ENCODE measurements at places on chromosomes 2 and 18. TPM values are rescaled to one million over a fixed set of nuclear protein-coding genes. Genes with fewer than 3 reads are reported as not detected.

DNA sequence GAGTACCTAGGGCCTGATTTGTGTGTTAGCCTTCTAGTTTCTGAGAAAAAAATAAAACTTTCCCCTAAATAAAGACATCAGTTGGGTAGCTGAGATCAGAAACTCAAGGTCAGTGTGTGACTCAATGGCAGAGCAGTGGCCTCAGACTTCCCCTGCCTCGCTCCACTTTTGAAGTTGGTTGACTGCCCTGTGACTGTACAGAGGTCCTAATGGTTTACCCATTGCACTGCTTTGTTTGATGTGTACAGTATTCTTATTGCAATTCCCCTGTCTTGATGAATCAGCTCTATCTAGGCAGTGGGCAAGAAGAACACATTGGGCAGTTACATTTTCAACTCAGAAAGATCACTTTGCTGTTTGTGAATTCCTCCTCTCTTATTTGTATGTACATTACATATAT, 315.7 kb downstream of the KCNS3 start:
- DNase-seq: no peak

Gene CCDC74B
- total RNA-seq: not detected

Gene ANKRD36B
- 2.2 TPM for total RNA-seq

- DNase-seq: no peak
Observed at GRCh38 chr2:188319838-188320237, 28.2 kb downstream of the GULP1 start.

Gene CGREF1
- 5.5 TPM for total RNA-seq

GRCh38 chr2:3208591-3208990, 169.0 kb downstream of the EIPR1 start:
- peak; percentile 34 for DNase-seq

DNA sequence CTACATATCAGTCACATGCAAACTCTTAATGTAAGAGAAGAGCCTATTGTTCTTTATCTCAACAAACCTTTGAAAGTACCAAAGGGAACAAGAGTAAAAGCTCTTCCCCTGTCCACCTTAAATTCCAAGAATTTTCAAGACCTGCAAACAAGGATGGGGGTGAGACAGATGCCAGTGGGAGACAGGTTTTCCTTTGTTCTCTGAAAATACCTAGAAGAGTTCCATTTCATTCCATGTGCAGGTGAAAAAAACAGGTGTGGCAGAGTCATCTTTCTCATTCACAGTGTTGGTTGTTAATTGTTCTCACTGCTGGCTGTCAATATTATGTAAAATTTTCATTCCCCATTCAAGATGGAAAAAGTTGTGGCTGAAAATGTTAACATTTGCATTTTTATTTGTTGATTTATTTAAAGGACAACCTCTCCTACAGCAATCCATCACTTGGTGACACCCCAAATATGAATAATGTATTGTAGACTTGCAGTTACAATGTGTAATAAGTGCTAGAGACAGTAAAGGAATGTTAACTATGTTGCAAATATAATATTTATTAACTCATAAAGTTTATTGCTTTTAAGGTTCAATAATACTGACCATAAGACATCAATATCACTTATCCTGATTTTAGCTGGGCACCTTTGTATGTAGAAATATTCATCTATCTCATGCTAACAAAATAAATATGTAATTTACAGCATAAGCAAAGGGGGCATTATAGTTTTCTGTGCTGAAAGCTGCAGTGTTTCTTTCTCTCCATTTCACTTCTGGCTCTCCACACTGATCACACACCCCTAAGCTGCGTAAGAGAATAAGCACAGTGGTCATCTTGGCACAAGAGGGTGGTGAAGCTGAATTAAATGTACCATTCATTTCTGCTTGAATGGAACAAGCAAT, 347.0 kb downstream of the KIAA1328 start:
- DNase-seq: no peak

- DNase-seq: no peak
Observed at GRCh38 chr18:33052886-33053285, 280.1 kb upstream of the KLHL14 start.

DNA sequence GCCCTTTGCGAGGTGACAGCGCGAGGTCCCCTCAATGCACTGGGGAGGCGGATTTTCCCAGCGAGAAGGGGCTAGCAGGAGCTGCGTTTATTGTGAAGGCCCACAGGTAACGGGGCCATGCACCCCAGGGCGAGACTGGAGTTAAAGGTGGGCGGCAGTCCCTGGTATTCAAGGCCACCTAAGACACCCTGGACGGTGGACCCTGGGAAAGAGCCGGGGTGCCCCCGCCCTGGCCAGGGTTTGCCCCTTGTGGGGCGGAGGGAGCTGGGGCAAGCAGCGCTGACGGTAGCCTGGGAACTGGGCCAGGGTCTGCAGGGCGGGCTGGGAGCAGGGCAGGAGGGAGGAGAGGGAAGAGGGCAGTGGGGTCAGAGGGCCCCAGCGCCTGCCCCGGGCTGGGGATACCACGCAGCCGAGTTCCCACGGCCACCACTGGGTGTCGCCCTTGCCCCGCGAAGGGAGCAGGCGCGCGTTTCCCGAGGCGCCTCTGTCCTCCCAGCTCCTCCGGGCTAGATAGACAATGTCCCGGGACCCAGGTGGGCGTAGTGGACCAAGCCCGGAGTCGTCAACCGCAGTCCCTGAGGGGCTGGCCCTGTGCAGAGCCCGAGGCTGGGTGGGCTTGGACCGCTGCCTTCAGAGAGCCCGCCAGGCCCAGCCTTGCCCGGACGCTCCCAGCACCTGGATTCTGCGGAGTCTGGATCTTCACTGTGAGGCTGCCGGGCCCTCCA, 80.2 kb downstream of the SMAD4 start:
- peak; percentile 70 for DNase-seq

GRCh38 chr2:189521699-189522434, 58.7 kb downstream of the SLC40A1 start:
- DNase-seq: no peak

DNA sequence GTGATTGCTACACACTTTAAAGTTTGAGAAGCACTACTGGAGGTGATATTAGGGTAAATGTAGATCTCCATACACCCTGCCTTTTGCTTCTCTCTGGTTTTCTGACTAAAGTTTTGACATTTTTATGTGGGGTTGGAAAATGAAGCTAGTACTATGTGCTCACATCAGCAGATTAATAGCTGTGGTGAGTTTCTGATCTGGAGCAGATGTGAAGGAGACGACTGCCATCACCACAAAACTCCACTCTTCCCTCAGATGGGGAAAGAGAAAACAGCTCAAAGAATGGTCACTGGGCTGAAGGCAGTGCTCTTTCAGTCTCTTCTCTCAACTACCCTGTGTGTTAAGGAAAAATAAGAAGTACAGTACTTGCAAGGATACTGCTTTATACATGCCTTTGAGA, 37.2 kb downstream of the PLEKHA3 start:
- DNase-seq: no peak

Gene XDH
- 63.7 TPM for total RNA-seq

DNA sequence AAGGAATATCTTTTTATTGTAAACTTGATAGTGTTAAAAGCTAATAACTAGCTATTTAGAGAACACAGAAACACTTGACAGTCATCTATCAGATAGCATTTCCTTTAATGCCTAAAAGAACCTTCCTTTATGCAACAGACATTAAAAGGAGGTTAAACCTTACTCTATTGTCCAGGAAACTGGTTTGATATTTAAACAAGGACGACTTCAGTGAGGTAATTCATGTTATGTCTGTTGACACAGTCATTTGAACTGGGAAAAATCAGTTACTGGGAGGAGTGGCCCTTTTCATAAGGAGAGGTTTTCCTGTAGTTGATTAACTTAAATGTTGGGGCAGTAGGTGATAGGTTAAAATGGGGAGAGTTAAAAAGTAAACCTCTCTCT, 6.7 kb downstream of the TGIF1 start:
- DNase-seq: no peak

Gene EMILIN1
- total RNA-seq: 16.0 TPM

DNA sequence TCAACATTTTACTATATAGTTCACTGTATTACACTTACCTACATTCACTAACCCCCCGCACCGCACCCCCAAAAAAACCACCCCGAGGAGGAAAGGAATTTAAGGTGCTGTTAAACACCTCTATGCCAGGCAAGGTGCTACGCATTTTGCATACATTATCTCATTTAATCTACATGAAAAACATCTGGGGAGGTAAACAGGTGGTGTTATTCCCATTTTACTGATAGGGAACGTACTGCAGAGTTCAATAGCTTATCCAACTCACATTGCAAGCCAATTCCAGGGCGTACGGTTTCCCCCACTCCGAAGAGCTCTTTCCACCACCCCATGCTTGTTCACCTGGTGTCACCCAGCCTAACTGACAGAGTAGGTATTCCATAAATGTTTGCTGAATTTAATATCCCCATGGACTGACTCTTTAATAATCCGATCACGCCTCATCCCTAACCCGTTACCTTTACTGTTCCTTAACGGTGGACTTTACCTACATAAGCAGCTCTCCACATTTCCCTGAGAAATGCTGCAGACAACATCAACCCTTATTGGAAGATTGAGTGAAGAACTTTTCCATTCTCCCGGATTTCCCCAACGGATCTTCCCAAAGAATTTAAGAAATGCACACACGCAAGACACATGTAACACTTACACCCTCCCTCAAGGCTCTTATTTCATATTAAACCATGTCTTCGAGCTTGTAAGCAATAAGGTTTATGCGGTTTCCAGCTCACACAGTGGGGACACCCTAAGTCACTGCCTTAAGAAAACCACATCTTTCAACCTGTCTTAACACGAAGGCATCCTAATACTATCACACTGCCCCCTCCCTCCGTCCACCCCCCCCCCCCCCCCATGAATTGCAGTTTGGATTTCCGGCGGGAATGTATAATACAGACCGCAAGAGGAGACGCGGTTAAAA, 1.2 kb downstream of the RAPH1 start:
- no peak for DNase-seq

DNA sequence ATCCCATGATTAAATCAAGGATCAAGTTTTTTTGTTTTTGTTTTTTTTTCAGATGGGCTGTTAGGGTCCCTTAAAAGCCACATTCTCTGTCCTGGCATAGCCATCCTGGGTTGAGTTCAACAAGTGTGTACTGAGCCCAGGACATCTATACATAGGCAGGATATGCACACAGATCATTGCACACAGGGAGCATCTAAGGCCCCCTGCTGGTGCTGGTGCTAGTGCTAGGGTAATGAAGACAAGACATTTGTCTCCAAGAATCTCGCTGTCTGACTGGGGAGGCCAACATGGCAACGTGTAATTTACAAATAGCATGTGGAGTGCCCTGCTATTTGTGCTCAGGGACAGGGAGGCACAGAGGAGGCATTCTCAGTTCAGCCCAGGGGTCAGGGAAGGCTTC, 124.5 kb downstream of the VAPA start:
- DNase-seq: no peak

DNA sequence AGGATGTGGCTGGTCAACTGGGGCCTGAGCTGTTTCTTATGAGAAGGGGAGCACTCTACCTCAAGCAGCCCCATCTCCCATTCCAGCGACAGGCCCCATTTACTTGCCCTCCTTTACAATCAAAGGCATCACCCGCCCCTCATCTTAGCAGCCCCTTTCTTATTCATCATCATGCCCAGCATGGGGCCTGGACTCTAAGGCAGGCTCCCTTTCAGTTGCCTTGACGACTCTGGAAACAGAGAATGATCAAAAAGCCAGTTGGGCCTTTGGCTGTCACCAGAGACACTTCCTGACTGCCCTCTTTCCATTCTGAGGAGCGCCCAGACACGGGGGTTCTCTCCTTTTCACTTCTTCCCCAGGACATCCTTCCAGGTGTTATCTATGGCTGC, 11.2 kb downstream of the CELF4 start:
- DNase-seq: no peak

GRCh38 chr2:62034715-62035114, 129.2 kb downstream of the COMMD1 start:
- no peak for DNase-seq

GRCh38 chr2:238853721-238854120, 5.8 kb downstream of the TWIST2 start:
- DNase-seq: no peak

GRCh38 chr2:105390454-105390853, 8.4 kb downstream of the FHL2 start:
- no peak for DNase-seq

Gene STPG4
- not detected for total RNA-seq

Gene NT5DC4
- total RNA-seq: not detected

DNA sequence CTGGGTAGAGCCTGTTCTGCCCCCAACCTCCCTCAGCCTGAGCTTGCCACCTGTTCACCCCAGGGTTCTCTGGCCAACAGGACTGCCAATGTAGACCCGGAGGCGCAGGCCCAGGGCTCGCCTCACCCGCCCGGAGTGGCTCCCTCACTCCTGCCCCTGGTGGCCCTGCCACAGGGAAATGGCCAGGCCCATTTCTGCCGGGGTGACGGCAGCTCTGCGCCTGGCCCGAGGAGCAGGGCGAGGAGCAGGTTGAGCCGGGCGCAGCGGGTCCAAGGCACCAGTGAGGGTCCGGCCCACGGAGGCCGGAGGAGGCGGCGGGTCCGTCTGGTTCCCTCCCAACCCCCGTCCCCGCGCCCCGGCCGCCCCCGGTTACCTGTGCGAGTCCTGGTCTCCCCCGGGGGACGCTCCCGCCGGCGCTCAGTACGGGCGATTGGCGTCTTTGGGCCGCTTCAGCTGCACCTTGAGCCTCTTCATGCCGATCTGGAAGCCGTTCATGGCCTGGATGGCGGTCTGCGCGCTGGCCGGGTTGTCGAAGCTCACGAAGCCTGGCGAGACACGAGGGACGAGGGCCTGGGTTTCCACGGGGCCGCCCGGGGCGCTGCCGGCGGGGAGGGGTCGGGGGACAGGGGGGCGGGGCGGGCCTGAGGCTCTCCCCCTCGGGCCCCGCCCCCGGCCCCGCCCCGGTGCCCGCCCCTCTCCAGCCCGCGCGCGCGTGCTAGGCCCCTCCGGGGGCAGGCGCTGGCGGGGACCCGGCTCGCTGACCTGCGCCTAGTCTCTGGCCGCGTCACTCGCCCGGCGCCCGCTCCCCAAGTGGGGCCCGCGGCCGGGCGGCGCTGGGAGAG, 312.0 kb downstream of the CELF4 start:
- no peak for DNase-seq

DNA sequence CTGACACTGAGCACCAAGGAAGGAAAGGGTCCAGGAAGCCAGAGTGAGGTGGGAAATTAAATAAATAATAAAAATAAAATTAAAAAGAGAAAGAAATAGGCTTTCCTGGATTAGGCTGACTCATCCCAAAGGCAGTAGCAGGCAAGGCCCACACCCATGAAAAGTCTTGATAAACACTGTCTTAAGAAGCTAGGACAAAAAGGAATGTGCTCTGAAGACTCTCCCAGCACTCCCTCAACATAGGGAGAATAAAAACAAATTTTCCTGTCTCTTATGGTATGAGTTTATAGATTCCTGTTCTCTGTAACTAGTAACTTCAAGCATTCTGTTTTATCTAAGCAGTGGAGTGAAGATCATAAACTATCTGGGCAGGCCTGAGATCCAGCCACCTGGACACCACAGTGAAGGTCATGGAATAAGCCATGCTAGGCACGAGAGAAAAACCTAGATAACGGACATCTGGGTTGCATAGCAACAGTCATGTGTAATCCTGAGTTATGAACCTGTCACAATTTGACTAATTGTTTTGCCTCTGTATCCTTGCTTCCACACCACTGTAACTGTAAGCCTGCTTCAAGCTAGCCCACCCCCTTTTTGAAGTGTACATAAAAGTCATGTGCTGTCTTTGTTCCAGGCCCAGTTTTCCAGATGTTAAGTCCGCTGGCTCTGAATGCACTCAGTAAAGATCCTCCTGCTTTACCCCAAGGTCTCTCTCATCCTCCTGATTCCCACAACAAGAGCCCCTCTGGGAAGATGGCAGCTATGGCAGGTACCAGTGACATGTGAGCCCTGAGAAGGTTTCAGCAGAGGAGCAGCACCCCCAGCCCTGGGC, 107.8 kb downstream of the NDUFA10 start:
- DNase-seq: no peak

- peak; percentile 86 for DNase-seq
Observed at GRCh38 chr18:35376742-35377695, at the start of gene ZNF396. Gene ZNF396 (minus strand): TSS chr18:35377337. CDS start chr18:35374292, 3,045 bp downstream.

- DNase-seq: no peak
Observed at GRCh38 chr2:168060986-168061750, 186.2 kb downstream of the STK39 start.

Measured in left lobe of liver (tissue), 2 donors.